ENCODE measurements at places on chromosomes 12 and 14.

DNA sequence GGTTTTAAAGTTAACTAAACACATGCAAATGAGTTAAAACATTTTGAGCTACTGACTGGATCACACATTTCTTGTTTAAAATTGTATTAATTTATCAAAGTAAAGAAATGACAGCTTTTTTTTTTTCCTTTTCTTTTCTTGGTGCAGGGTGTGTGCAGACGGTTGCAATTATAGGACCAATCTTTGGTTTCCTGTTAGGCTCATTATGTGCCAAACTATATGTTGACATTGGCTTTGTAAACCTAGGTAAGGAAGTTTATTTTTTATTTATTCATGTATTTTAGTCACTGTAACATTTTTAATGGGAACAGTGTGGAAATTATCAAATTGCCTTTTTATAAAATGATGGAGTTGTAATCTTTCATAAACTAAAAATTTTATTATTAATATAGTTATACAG, 21.9 kb downstream of the SLCO1C1 start:
- no peak for DNase-seq

DNA sequence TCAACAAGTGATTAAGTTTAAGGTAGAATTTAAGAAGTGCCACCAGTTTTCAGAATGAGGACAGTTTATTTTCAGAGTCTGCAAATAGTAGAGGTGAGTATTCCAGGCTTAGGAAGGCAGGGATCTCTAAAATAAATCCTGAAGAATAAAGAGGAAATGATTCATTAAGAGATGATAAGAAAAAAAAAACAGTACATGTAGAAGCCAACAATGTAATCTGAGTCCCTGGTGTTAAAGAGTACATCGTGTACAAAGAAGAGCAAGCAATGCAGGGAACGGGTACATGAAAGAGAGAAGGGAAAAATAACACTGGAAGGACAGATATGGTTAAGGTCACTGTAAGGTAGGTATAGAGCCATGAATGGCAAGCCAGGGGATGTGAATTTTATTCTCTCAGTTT, 95.2 kb upstream of the FOXG1 start:
- no peak for DNase-seq

- no peak for DNase-seq
These were observed 95.4 kb upstream of the CDKN3 start for GRCh38 chr14:54301359-54301758.

DNA sequence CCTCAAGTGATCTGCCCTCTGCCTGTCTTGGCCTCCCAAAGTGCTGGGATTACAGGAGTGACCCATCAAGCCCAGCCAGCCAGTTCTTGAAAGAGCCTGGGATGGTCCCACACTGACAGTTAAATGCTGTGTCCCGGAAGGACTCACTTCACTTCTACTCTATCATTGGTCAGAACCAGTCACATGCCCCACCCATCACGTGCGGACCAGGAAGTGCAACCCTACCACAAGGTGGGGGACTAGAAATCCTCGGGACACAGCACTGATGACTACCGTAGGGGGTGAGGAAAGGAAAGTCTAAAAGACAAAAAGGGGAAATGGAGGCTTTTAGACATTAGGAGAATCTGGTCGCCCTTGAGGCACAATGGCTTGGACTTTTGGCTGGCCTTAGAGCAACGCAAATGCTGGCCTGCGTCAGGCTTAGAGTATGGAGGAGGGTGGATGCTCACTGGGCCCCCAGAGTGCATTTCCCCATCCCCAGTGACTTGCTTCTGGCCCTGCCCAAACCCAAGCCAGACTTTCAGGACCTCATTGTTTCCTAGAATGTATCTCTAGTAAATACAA, 207.7 kb downstream of the TTC8 start:
- no peak for DNase-seq

DNA sequence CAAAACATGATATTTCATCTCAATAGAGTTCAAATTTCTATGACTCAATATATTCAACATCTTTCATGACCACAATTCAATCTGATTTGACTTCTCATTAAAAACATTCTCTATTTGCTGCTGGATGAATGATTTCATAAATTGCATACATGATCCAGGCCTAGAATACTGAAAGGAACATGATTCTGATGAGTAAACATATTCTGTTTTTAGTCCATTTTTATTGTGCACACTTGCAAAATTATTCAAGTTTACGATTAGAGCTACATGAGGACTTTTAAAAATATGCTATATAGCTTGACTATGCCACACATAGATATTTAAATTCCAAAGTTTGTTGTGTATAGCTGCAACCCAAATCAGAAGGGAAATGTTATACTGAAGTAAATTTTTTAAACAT, 273.8 kb upstream of the GRIP1 start:
- no peak for DNase-seq

DNA sequence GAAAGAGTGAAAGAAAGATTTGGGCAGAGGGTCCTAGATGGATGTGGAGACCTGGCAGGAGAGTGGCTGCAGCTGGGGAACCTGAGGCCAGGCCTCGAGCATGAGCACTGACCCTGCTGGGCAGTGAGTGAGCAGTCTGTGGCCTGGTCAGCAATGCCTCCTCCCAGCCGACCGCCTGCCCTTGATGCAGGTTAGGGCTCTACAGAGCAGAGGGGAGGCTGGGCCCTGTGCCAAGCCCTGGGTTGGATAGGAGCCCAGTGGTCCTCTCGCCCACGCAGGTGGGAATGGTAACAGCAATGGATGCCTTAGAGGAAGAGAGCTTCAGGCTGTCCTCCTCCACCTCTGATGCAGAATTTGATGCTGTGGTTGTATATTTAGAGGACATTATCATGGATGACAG, 59.8 kb downstream of the RAB35 start:
- DNase-seq, result no peak

GRCh38 chr14:67820428-67820971, 921 bp downstream of the RAD51B start:
- DNase-seq, result no peak
